ENCODE measurements at places on chromosomes 5 and 9. TPM values are rescaled to one million over a fixed set of nuclear protein-coding genes. Genes with fewer than 3 reads are reported as not detected.

BNC2 gene
- total RNA-seq = 196 TPM

MIER3 gene
- total RNA-seq = 34.1 TPM

GDA gene
- total RNA-seq = 2.4 TPM

MLANA gene
- total RNA-seq = not detected

COL15A1 gene
- total RNA-seq = 94.6 TPM

ACTBL2 gene
- total RNA-seq = not detected

OR4F3 gene
- not detected for total RNA-seq

ECM2 gene
- total RNA-seq = 62.0 TPM

PCDHGC3 gene
- 71.4 TPM for total RNA-seq

ECPAS gene
- total RNA-seq = 101 TPM

SMIM15 gene
- 37.8 TPM for total RNA-seq

GMCL2 gene
- total RNA-seq = not detected

PCDHB13 gene
- total RNA-seq = 4.9 TPM

SPATA31D4 gene
- total RNA-seq = not detected

ARL10 gene
- 29.2 TPM for total RNA-seq

PCDHA1 gene
- not detected for total RNA-seq

FGF1 gene
- total RNA-seq = 316 TPM

LCN2 gene
- 6.0 TPM for total RNA-seq
